CD14-positive monocyte (primary cell): ENCODE measurements at places on chromosomes 16 and 17.

DNA sequence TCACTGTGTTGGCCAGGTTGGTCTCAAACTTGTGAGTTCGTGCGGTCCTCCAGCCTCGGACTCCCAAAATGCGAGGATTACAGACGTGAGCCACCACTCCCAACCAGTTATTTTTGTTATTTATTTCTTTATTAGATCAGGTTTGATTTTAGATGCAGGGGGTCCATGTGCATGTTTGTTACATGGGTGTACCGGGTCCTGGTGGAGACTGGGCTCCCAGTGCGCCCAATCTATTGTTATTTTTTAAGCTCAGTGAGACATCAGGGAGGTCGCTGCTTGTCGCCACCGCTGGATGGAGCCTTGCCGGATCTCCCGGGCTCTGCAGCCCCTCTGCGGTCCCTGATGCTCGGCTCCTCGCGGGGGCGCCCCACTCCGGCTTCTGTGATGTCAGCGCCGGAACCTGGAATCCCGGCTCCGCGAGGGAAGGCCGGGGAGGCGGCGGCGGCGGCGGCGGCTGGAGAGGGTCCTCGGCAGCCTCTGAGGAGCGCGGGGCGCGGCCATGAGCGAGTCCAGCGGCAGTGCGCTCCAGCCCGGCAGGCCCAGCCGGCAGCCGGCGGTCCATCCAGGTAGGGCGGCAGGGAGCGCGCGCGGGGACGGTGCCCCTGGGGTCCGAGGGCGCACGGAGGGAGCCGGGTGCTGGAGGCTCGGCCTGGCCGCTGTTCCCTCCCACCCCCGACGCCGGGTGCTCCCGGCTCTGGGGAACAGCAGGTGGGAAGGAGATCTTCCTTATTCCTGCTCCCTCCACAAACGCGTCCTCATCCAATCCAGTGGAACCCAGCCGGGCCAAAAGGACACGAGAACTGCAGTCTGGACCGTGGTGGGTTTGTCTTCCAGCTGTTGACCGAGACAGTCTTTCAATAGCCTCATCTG is at the start of gene TMC7:
TMC7 (plus strand) TSS at position 370 of the 870 bp plus-strand sequence; CDS start at position 500, 130 bp downstream.
- DNase-seq, result no peak

DNA sequence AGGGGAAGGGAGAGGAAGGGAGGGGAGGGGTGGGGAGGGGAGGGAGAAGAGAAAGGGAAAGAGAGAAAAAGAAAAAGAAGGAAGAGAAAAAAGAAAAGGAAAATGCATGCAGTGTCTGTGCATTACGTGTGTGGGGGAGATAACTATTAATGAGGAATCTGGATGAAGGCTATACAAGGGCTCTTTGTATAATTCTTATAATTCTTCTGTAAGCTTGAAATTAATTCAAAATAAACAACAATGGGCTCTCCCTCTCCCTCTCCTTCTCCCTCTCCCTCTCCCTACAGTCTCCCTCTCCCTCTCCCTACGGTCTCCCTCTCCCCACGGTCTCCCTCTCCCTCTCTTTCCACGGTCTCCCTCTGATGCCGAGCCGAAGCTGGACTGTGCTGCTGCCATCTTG is 143.4 kb downstream of the VPS53 start:
- DNase-seq, result no peak

DNA sequence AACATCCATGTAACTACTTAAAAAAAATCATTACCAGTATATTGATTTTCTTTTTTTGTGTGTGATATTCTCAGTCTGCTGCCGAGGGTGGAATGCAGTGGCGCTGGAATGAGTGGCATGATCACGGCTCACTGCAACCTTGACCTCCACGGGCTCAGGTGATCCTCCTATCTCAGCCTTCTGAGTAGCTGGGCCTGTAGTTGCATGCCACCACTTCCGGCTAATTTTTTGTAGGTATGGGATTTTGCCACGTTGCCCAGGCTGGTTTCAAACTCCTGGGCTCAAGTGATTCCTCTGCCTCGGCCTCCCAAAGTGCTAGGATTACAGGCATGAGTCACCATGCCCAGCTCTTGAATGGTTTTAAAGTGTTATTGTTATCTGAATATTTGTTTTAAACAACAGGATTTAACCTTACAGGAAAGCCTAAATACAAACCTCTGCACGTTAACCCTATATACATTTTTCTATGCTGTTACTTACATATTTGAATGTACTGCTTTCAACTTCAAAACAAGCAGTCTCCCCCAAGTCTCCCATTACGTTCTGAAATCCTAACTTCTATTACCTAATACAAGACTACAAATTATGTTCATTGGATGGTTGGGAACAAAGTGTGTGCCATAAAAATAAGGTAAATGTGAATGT is 61.7 kb downstream of the KPNA2 start:
- DNase-seq, result no peak

DNA sequence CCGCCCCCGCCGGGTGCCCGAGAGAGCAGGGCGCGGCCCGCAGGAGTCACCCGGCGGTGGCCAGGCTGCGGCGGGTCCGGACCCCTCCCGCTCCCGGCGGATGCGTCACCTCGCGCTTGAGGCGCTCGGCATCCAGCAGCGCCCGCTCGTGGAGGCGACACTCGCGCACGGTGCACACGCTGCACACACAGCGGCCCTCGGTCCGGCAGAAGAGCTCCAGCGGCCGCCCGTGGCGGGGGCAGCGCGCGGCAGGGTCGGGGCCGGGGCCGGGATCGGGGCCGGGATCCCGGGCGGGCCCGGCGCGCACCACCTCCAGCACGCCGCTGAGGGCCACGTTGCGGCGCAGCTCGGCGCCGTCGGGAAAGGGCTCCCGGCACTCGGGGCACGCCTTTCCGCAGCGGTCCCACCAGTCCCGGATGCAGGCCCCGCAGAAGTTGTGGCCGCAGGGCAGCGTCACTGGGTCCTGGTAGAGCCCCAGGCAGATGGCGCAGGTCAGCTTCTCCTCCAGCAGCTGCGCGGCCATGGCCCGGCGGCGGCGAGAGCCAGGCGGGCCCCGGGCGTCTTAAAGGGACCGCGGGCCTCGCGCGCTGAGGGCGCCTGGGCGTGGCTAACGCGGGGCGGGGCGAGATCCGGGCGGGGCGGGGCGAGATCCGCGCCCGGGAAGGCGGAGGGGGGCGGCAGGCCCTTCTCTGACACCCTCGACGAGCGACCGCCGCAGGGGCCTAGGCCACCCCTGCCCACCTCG is at the start of gene TRIM65:
TRIM65 (minus strand) TSS at position 537 of the 745 bp plus-strand sequence; CDS start at position 523, 14 bp downstream.
- peak; percentile 83 for DNase-seq
